Activated gamma-delta T cell treated with anti-CD3 and anti-CD28 coated beads, Interleukin-2, amount 50 U/mL, for 16 hours (primary cell): ENCODE measurements at places on chromosomes 3 and 15.

GRCh38 chr15:36406911-36407310 lies 172.5 kb upstream of the CDIN1 start:
- no peak for DNase-seq

DNA sequence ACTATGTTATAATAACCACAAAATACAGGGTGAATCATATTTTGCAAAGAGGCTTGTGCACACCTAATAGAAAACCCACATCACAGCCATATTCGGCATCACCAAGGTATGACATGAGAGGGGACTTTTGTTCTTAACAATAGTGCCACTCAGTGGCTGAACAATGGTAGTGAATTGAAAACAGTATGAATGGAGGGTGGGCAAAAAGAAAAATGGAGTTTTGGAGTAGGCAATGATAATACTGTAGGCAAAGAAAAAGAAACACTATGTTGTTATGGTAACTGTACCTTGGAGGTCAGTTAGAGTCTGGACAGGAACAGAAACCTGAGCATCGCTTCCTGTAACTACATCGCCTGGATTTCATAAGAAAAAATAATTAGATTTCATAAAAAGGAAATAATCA lies 348.6 kb downstream of the PLCL2 start:
- peak; percentile 12 for DNase-seq

DNA sequence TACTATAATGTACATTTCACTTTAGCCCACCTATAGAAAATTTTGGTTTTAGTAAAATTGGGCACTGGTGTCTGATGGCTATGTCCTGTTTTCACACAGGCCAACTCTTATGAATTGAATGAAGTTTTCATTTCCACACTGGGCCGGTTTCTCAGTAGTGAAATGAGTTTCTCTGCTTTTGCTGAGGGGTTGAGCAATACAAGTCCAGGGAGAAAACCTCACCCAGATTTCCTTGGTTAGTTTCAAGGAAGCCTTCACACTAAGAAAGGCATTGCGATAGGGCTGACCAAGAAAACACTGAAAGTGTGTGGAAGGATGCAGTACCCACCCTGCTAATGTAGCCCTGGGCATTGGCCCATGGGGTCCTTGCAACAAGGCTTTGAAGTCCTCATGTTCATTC lies 331.5 kb upstream of the CFAP20DC start:
- DNase-seq = no peak

DNA sequence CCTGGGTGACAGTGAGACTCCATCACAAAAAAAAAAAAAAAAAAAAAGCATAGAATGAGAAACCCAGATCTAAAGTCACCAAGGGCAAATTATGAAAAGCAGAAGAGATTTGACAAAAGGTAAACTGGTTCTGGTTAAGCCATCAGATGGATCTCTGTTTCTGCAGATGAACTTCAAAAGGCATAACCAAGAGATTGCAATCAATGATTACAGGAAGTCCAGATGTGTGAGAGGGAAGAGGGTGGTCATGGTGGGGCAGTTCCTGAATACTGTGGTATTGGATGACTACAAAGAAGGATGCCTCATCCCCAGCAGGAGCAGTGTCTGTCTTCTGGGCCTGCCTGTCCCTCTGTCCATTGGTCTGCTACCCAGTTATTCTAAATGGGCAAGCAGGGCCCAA lies 3.8 kb downstream of the P4HTM start:
- no peak for DNase-seq

DNA sequence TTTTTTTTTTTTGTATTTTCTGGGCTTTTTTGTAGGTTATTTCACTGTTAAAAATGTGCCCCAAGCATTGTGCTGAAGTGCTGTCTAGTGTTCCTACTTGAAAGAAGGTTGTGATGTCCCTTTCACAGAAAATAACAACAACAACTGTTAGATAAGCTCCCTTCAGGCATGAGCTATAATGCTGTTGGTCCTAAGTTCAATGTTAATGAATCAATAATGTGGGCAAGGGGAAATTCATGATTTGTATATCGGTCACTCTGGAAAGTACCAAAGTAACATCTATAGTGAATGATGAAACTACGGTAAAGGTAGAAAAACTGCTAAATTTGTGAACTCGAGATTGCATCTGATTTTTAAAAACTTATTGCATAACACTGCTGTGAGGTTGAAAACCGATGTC lies 539.4 kb downstream of the CADM2 start:
- no peak for DNase-seq

GRCh38 chr15:58459560-58459959 lies 27.8 kb downstream of the LIPC start:
- no peak for DNase-seq

DNA sequence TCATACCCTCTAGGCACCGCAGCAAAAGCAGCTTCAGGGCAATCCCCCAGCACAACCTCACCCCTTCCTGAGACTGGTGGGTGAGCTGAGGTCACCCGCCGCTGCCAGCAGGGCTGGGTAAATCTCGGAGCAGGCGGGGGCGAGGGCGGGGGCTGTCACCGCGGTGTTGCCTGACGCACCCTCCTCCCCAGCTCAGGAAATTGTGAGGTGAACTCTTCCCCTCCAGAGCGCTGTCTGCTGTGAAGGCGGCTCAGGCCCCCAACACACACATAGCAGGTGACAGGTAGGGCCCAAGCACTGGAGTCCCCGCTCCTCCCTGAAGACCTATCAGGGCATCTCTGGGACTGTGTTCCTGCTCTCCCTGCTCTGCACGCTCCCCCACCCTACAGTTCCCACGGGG lies 30.2 kb upstream of the FURIN start:
- peak; percentile 84 for DNase-seq
